ENCODE measurements at places on chromosomes 6 and 20.
A peak's percentile ranks its signal among the peaks of the same experiment; 100 is the strongest.

DNA sequence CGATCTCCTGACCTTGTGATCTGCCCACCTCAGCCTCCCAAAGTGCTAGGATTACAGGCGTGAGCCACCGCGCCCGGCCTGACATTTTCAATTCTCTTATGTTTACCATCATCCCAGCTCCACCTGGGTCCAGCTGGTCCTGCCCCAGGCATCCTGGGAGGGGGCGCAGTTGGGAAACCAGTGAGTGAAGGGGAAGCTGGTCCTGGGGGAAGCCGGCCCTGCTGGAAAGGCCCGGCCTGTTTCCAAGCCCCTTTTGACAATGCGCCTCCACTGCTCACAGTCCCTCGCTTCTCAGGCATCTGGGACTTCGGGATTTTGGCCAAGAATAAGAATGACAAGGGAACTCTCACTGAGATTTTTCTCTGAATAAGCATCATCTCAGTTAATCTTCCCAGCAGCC is 14.2 kb downstream of the SLC13A3 start:
- no peak for DNase-seq

DNA sequence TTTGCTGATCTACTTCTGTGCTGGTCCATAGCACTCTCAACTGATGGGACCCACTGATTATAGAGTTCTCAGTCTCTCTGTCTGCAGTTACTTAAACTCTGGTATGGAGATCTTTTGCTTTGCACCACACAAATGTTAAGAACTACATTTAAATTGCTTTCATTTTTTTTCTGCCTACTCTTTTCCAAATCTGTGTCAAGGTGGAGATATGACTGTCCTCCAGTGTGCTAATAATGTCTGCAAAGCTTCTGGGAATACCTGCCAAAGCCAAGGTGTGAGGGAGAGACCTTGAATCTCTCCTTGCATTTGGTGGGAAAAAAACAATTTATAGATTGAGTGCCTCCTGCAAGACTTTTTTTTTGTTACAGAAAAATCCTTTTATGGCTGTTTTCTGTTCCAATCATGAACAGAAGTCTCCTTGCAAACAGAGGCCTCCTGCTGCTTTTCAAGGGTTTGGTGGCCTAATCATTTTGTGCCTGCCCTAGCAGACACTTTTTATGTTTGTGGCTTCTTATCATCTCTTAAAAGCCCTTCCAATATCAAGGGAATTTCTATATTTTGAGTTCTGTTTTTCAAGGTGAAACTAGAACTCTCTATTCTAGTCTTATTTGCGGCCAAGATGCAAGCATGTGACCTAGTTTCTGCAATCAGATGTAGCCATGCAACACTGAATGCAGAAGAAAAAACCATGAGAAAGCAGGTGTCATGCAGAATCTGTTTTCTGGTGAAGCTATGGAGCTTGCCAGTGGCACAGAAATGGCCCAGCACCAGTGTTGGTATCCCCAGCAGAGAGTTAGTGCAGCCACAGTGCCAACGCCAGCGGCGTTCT is 23.2 kb upstream of the AKIRIN2 start:
- DNase-seq = no peak

DNA sequence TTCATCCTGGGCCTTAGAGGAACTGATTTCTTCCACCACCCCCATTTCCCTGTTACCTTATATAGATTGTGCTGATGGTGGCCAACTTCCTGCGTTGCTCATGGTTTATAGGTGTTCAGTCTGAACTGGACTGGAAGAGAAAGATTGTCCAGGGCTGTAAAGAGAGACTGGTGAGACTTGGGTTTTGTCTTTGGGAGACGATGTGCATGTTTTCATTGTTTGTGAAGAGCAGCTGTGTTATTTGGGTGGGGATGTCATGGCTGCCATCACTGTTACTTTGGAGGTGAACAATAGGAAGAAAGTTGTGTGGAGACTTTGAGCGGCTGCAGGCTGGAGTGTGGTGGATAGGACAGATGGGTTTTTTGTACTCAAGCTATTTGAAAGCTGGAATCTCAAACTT is 15.6 kb upstream of the MPC1 start:
- no peak for DNase-seq

- DNase-seq = peak; percentile 92
These were observed 3.9 kb upstream of the INSM1 start for GRCh38 chr20:20363799-20364592.

DNA sequence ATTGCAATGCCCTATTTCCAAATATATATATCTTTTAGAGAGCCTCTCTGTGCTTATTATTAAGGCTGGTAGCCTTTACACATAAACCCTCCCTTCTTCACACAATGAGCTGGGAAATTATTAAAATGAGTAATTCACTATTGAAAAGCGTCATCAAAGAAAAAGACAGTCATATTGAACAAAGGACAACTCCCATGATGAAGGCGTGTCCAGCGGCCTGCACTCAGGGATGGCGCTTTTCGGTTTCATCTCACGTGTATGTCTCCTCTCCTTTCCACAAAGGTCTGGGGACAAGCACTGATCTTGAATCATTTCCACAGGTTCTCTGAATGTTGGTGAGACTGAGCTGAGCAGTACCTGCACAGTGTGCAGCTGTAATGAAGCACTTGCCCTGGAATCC is 3.5 kb downstream of the SERPINB9 start:
- no peak for DNase-seq

DNA sequence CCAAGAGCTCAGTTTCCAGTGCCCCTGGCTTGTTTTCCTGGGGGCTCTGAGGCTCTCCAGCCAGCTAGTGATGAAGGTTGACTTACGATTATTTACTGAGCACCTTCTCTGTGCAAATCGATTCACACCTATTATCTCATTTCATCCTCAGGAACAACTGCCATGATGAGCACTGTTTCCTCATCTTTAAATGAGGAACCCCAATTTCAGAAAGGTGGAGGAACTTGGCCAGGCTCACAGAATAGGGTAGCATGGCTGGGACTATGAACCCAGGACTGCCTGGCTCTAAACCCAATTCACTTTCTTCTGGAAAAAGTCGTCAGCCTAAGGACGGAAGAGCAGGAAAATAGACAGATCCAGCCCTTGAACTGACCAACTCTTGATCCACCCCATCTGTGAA is 3.5 kb upstream of the BPI start:
- DNase-seq = no peak

GRCh38 chr6:2245877-2246863 is 765 bp upstream of the GMDS start:
- DNase-seq = peak; percentile 97

- no peak for DNase-seq
These were observed 324.3 kb downstream of the QKI start for GRCh38 chr6:163738725-163739407.

GRCh38 chr6:79466207-79466834 is 70.9 kb downstream of the LCA5 start:
- peak; percentile 21 for DNase-seq

DNA sequence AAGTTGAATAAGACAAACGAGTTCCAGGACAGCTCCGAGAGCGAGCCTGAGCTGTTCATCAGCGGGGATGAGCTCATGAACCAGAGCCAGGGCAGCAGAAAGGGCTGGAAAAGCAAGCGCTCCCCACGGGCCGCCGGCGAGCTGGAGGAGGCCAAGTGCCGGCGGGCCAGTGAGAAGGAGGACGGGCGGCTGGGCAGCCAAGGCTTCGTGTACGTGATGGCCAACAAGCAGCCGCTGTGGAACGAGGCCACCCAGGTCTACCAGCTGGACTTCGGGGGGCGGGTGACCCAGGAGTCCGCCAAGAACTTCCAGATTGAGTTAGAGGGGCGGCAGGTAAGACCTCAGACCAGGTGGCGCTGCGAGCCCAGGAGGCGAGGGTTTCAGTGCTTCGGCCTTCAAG is 56.0 kb upstream of the TMEM181 start:
- no peak for DNase-seq

GRCh38 chr6:126657561-126658175 is 317.8 kb downstream of the CENPW start:
- DNase-seq = no peak

DNA sequence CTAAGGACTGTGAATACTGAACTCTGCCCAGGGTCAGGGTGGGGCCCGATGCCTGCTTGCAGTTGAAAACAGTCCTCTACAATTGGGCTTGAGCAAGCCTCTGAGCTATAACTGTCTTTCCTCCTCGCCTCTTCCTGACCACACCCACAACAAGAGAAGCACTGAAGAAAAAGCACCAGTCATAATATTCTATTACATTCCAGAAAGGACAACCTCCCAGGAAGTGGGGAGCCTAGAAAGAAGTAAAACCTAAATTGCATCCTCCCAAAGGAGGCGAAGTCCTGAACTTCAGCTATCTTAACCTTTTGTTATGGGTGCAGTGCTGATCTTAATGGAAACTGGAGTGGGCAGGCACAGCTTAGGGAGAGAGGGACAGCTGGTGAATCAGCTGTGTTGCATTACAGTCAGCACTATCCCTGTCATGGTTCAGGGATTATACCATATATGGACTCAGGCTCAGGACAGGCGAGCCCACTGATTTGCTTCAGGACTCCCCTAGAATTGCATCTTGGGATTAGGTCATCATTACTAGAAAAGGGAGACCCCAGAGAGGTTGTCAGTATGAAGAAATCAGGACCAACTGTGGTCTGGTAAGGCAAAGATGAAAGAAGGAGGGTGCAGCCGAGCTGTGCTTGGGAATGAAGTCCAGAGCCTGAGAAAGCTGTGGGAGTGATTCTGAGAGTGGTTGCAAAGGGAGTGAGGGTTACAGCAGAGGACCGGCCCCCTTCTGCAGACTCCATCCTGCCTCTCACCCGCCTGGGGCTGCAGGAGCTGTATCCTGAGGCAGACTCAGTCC is 18.3 kb upstream of the TRAM2 start:
- peak; percentile 72 for DNase-seq

DNA sequence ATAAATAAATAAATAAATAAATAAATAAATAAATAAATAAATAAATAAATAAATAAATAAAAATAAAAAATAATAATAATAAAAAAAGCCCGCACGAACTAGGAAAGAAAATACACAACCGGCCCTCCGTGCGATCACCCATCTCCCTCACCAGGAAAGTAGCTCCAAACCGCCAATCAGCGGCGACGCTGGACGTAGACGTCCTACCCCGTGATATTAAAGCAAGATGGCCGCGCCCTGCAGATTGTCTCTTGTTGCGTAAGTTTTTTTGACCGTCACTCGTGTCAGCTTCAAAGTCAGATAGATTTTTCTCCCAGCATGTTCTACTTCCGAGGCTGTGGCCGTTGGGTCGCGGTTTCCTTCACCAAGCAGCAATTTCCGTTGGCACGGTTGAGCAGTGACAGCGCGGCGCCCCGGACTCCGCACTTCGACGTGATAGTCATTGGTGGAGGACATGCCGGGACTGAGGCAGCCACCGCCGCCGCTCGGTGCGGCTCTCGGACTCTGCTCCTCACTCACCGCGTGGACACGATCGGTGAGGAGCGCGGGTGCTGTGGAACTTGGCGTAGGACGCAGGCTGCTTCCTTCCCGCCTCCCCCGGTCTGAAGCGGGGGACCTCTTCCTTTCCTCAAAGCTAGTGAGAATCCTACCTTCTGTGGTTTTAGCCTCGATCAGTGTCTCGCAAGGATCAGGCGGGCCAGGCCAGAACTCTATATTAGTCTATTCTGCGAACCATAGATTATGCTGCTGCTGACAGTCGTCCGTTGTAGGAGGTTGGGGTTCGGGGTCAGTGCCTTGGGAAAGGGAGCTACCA is at the start of gene MTO1:
MTO1 (plus strand) TSS at position 201 of the 814 bp plus-strand sequence; CDS start at position 319, 118 bp downstream.
- DNase-seq = peak; percentile 62

GRCh38 chr6:126540161-126540560 is 200.2 kb downstream of the CENPW start:
- DNase-seq = no peak

DNA sequence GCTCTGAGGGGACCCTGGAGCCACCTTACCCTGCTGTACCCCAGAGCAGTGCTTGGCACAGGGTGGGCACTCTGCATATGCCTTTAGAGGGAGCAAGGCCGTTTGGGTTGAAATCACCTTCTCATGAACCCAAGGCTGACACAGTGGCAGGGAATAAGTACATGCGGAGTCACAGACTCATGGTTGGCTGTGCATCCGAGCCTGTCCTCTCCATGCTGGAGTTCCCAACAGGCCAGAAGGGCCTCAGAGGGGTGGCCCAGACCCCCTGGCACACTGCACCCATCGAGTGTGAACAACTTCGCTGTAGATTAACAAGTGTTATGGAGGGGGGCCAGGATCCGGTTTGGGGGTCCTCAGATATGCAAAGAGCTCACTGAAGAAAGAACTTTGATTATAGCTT is 21.0 kb upstream of the IRF4 start:
- no peak for DNase-seq

- no peak for DNase-seq
These were observed 508.4 kb downstream of the PKHD1 start for GRCh38 chr6:51578994-51579393.

GRCh38 chr6:71083308-71083820 is 126.5 kb upstream of the B3GAT2 start:
- DNase-seq = no peak

DNA sequence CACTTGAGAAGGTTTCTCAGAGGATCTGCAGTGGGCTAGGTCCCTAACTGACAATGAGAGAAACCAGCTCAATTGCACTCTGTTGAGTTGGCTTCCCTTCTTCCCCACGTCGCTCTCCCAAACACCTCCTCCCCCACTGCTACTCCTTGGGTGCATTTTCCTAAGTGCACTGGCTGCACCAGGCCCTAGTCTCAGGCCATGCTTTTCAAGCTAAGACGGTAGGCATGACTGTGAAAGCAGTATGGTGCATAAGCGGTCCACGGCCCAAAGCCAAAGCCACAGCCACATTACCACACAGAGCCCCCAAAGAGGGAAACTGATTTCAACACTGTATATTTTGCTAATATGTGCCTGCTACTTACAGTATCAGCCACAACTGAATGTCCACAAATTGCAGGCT is 62.1 kb upstream of the RBM24 start:
- no peak for DNase-seq

- DNase-seq = no peak
These were observed 975 bp upstream of the TFAP2A start for GRCh38 chr6:10415617-10416480.

GRCh38 chr6:1868561-1869261 is 259.0 kb downstream of the FOXC1 start:
- no peak for DNase-seq

All from SHP77 treated with DMSO at 0.1 percent for 48 hours (cell line).